ENCODE measurements at places on chromosomes 4 and X.

DNA sequence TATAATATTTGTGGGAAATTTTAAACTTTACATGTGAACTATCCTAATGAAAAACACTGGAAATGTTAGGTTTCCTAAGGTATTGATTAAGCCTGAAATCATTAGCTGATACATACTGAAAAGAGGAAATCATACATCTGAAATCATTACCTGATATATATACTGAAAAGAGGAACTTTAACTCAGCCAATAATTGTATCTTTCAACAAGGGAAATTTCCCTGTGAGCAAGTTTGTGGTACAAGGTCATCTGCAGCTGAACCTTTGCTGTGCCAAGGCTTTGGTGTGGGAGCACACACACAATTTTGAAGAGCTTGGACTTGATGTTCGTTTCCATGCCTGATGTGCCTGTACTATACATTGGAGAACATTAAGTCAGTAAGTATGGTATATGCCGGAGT lies 131.9 kb upstream of the USP9X start:
- no peak for DNase-seq

DNA sequence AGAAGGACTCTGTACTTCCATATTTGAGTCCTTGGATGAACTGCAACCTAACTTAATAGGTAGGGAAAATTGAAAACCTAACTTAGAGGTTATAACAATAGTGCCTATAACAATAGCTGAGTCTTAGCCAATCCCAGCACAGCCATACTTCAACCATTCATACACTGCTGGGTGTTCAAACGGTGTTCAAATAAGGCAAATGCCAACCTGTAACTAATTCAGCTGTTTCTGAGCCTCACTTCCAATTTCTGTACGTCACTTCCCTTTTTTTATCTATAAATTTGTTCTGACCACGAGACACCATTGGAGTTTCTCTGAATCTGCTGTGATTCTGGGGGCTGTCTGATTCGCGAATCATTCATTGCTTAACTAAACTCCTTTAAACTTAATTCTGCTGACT lies 9.6 kb upstream of the GRSF1 start:
- no peak for DNase-seq

- DNase-seq, result no peak
Observed at GRCh38 chr4:100130491-100130890, 59.8 kb downstream of the DDIT4L start.

DNA sequence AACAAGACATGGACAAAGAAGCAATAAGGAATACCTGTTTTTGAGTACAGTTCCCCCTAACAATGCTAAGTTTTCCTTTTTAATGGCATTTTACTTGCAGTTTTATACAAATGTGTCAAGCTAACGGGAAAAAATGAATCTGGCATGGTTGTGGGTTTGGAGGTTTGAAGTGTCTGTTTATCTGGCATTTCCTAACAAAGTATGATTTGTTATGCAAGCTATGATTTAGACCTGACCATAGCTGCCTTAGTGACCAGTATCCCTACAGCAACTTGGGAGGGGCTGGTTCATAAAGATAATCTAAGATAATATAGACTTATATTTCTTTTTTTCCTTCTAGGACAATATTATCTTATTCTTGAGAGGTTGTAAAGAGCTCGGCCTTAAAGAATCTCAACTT lies 60.6 kb downstream of the LIMCH1 start:
- peak; percentile 4 for DNase-seq
